ENCODE measurements at places on chromosomes 16 and 17.
A peak's percentile ranks its signal among the peaks of the same experiment; 100 is the strongest.

GRCh38 chr17:35188111-35188510, 6.1 kb downstream of the SLC35G3 start:
- no peak for DNase-seq

GRCh38 chr16:8096211-8096610, 494.1 kb downstream of the TMEM114 start:
- DNase-seq, result no peak

DNA sequence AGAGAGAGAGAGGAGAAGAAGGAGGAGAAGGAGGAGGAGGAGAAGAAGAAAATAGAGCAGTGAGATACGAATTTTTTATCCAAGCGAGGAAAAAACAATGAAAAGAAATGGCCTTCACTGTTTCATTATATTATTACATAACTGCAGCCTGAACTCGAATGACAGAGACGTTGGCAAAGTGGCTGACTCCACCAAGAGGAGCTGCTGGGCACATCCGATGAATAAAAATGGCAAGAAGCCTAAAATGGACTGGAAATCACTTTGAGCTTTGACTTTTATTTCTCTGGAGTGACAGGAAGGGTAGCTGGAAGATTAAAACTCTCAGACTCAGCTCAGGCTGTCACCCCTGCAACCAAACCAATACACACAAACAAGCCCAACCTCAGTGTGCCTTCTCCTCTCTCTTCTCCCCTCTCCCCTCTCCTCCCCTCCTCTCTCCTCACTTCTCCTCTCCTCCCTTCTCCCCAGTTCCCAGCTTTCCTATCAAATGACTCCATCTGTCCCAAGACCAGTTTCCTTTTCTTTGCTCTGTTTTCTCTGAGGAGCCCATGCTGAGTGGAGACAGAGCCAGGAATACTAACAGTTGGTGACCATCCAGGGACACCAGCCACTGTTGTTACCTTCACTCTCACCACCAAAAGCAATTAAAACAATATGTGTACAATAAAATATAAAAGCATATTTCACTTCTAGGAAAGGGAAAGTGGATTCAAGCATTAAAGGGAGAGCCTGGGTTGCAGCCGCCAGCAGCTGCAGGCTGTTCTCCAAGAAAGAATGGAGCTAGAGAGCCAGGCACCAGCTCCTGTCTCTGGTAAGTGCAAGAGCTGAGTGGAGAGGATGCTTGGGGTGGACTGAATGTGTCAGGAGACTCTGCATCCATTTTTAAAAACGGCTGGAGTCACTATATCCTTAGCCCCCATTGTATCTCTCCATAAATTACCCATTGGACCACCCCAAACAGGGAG, 51.2 kb downstream of the SOX9 start:
- DNase-seq, result no peak

GRCh38 chr17:4934173-4934979, 2.3 kb downstream of the GP1BA start:
- DNase-seq, result peak; percentile 86

GRCh38 chr17:39563476-39563875, 44.2 kb downstream of the NEUROD2 start:
- peak; percentile 80 for DNase-seq

GRCh38 chr16:67184453-67184994, 761 bp upstream of the MATCAP1 start:
- peak; percentile 76 for DNase-seq

DNA sequence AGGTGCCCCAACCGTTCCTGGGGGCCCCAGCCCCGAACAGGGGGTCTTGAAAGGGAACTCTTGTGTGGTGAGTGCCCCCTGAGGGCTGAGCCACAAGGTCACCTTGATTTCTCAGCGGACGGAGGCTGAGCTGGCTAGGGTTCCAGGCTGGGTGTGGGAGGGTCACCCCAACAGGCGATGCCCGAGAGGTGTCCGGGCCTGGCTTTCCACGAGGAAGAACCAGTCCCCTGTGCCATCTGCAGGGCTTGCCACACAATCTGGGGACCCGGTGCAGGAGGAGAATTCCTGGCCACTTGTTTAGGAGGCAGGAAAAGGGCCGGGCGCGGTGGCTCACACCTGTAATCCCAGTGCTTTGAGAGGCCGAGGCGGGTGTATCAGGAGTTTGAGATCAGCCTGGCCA, 16.8 kb upstream of the SLC38A10 start:
- DNase-seq, result no peak

DNA sequence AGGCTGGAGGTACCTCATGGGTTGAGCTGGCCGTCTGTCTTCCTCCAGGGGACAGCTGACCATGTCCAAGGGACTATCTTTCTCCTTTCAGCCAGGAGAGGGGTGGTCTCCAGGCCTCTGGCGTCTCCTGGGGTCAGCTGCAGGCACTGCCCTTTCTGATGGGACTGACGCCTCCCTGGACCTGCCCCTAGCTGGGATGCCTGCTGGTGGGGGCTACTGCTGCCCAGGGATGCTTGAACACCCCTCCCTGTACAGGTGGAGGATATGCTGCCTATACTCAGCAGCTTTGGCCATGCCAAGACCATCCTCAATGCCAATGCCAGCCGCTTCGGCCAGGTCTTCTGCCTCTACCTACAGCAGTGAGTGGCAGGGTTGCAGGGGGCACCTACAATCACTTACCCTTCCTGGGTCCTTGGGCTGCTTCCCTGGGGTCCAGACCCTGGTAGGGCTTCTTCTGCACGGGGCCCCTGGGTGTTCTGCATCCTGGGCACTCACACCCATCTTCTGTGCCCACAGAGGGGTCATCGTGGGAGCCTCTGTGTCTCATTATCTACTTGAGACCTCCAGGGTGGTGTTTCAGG, 4.2 kb downstream of the MYO15B start:
- peak; percentile 58 for DNase-seq

GRCh38 chr17:71441098-71441497, 679.7 kb upstream of the SOX9 start:
- no peak for DNase-seq

DNA sequence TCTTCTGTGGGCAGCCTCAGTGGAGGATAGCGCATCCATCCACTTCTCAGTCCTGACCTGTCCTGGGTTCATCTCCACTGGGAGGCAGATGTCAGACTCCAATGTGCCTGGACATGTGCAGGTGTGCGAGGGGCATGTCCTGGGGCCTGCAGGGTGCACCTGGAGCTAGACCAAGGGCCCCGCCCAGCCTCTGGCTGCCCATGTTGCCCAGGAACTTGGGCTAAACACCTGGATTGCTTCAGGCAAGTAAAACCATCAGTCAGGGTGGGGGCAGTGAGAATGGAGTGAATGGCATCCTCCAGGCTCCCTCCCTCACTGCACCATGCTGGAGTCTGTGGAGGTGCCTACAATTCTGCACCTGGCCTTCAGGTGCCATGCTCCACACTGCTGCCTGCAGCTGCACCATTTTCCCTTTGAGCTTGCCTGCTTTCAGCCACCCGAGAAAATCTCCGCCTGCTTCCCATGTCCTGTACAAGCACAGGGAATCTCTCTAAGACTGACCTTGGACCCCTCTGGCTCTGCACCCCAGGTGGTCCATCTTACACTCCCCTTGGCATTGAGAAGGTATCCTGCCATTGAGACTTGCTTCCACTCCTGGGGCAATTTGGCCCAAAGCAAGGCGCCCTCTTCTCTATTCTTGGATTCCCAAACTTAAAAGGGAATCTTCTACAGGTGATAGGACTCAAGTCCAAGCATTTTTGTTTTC, 2.1 kb upstream of the MFSD6L start:
- DNase-seq, result peak; percentile 47

DNA sequence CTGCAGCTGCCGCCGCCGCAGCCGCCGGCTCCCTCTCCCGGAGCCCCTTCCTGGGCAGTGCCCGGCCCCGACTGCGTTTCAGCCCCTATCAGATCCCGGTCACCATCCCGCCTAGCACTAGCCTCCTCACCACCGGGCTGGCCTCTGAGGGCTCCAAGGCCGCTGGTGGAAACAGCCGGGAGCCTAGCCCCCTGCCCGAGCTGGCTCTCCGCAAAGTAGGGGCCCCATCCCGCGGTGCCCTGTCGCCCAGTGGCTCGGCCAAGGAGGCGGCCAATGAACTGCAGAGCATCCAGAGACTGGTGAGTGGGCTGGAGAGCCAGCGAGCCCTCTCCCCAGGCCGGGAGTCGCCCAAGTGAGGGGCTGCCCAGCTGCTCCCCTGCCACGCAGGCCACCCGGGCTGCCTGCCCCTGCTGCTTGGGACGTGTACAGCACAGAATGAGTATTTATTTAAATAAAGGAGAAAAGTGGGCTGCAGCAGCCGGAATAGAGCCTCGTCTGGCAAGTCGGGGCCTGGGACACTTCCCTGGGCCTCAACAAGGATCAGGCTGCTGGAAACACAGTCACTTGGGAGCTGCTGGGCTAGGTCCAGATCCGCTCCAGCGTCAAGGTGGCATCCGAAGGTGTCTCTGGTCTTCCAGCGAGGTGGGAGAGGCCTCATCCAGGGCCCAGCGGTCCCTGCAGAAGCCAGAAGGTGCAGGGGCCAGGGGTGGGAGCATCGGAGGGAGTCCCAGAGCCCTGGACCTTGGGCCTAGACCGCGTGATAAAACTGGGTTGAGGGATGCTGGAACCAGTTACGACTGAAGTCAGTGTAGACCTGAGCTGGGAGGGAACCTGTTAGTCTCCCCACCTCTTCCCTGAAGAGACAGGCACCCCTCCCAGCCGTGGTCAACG, 8.8 kb downstream of the TBX2 start:
- peak; percentile 69 for DNase-seq

DNA sequence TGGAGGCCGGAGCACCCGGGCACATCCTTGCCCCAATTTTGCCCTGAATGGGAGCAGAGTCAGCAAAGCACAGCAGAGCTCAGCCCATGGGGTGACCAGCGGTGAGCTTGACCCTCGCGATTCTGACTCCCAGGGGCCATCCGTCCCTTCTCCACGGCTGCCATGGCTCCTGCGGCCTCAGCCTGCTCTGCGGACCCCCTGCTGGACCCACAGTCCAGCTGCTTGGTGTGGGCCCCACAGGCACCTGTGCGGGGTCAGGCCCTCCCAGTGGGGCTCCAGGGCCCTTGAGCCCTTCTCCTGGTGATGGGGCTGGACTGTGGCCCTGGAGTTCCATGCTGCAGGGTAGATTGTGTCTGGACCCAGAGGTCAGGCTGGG, 144.2 kb downstream of the ENGASE start:
- DNase-seq, result peak; percentile 53

DNA sequence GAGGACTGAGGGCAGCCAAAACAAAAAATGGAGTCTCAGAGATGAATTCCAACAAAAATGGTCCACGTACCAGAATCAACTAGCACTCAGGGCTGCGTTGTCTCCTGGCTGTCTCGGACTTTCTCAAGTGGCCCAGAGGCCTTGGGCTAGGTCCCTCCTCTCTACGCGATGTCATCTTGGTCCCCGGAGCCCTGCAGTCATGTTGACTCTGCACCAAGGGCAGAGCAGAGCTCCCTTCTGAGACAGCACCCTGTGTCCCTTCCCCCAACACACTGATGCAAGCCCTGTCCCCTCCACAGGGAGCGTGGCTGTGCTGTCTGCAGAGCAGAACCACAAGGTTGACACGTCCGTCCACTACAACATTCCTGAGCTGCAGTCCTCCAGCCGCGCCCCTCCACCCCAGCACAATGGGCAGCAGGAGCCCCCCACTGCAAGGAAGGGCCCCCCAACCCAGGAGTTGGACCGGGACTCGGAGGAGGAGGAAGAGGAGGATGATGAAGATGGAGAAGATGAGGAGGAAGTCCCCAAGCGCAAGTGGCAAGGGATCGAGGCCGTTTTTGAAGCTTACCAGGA, 20.8 kb downstream of the GINS2 start:
- no peak for DNase-seq

DNA sequence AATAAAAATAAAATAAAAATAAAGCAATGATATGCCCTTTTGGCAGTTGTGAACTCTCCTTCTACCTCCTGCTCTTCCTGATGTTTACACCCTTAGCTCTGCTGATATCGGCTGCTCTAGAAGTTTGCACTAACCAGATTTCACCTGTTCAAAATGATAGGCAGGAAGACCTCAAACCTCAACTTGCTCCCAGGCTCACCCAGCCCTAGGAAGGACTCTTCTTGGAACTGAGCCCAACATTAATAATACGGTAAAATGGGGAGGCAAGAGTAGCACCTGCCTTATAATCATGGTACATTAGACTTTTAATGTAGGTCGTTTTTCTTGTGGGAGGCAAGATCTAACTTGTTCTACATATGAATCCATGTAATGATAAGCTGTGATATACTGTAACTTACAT, 61.2 kb upstream of the MED13 start:
- no peak for DNase-seq

DNA sequence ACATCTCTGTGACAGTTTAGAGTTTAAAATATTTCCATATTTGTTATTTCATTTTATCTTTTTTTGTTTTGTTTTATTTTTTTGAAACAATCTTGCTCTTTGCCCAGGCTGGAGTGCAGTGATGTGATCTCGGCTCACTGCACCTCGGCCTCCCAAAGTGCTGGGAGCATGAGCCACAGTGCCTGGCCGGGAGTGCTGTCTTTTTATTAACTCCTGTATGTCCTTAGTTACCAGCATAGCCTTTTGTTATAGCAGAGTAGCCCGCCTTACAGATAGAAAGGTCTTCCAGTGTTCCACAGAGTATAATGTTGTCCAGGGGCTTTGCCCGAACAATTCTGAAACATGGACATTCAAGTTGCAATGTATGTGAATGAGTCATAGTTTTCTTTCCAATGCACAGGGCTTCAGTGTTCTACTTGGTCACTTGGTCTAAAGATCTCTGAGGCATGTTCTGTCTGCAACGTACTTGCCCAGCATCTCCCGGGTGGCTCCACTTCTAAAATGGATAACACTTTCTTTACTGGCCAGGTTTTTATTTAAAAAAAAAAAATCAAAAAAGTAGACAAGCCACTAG, 125.6 kb downstream of the KCNJ18 start:
- no peak for DNase-seq

DNA sequence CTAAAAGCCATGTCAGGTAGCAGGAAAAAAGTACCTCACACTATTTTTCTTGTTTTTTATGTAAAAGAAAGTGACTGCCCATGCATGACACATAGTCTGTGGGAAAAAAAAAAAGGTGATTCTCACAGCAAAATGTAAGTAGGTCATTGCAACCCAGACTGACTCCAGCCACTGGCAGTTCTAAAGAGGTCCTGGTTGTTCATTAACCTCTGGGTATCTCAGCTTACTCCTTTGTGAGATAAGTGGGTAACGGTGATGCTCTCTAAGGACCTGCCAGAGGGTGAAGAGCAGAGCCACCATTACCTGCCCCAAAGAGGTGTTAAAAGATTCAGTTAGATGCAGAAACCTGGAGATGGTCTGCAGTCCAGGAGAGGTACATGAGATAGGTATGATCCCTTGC, 531.9 kb downstream of the GRIN2A start:
- DNase-seq, result peak; percentile 54

GRCh38 chr16:8474587-8474986, 115.7 kb downstream of the TMEM114 start:
- DNase-seq, result peak; percentile 43

GRCh38 chr17:80812362-80813088, 179.1 kb upstream of the CHMP6 start:
- peak; percentile 38 for DNase-seq
